Placental pericyte (primary cell): ENCODE measurements at places on chromosomes 3 and 15. TPM values are rescaled to one million over a fixed set of nuclear protein-coding genes. Genes with fewer than 3 reads are reported as not detected.

COL6A5 gene
- under 0.01 and 0.14 TPM in 2 replicates for total RNA-seq

CCR9 gene
- total RNA-seq, result not detected in 2 replicates

KNL1 gene
- total RNA-seq, result 1.1 and 63.7 TPM in 2 replicates

CCDC12 gene
- 24.9 and 32.2 TPM in 2 replicates for total RNA-seq

KBTBD12 gene
- total RNA-seq, result not detected in 2 replicates

LSM3 gene
- total RNA-seq, result 2.6 and 6.4 TPM in 2 replicates

MORC1 gene
- not detected in 2 replicates for total RNA-seq

CA12 gene
- 7.3 and 7.4 TPM in 2 replicates for total RNA-seq

SLC12A1 gene
- not detected in 2 replicates for total RNA-seq

CLRN1 gene
- total RNA-seq, result not detected in 2 replicates

PRR23B gene
- total RNA-seq, result not detected in 2 replicates

FAM43A gene
- 29.8 and 96.5 TPM in 2 replicates for total RNA-seq

ISLR2 gene
- under 0.01 and 0.72 TPM in 2 replicates for total RNA-seq
